ENCODE measurements at places on chromosomes 2 and 18. TPM values are rescaled to one million over a fixed set of nuclear protein-coding genes. Genes with fewer than 3 reads are reported as not detected.

The TMEM163 gene
- total RNA-seq = 0.20 TPM

The SLC5A7 gene
- total RNA-seq = not detected

The KIAA2012 gene
- total RNA-seq = 0.62 TPM

DNA sequence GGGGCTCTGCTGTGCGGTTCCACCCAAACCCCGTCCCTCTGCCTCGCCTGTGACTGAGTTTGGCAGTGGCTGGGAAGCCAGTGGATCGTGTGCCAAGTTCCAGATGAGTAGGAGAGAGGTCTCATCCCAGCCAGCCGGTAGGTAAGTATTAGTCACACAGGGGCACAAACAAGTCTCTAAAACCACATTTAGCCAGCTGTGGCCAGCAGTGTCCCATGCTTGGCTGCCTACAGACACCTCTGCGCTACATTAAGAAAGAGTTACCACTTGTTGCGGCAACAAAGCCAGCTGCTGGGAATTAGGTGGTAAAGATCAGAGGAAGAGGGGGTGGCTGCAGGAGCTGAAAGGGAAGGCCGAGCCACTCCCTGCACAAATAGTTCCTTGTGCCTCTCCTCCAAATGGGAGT, 81.2 kb downstream of the GATA6 start:
- DNase-seq = no peak
- H3K36me3 ChIP-seq = no peaks in the 10 kb centered on the region
- H3K27ac ChIP-seq = no peak overlapping the region

GRCh38 chr2:86807468-86808275, 17.0 kb upstream of the CD8A start:
- no peak overlapping the region for H3K27ac ChIP-seq
- H3K27me3 ChIP-seq = peaks cover 28% of the 10 kb centered on the region
- H3K36me3 ChIP-seq = no peaks in the 10 kb centered on the region
- peak; percentile 86 for DNase-seq
- peak overlapping the region; percentile 80 for H3K4me3 ChIP-seq
